ENCODE measurements at places on chromosomes 12 and 14.

DNA sequence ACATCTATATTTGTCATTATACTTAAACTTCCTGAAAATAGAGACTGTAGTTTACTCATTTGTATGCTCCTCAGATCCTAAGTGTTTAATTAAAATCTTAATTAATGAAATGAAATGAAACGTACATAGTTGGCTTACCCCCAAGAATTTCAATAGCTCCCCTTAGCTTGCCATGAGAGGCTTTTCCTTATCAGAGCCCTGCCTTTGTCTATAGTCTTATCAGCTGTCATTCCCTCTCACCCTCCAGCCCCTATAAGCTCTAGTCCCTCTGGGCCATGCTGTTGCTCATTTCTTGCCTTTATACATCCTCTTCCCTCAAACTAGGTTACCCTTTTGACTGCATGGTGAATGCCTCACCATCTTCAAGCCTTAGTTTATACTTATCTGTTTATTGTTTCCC is 1.1 kb upstream of the RTRAF start:
- no peak for DNase-seq

- DNase-seq = no peak
Observed at GRCh38 chr14:41662780-41663472, 56.2 kb downstream of the LRFN5 start.

GRCh38 chr12:49416892-49417291 is 49.6 kb downstream of the SPATS2 start:
- no peak for DNase-seq

DNA sequence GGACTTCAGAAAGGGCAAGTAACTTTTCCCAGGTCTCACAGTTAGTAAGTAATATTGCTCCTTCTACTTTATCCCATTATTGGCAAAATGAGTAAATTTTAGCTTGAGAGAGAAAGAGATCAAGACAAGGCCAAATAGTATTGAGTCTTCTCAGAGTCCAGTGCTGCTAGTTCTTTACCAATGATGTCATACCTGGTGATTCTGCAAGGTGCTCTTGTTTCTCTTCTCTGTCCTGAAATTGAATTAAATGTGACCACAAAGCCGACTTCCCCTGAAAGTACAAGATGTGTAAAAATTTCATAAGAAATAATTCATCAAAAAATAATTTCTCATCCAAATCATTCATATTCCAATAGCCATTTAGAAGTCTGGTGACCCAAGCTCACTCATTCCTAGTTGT is 97.5 kb upstream of the SINHCAF start:
- no peak for DNase-seq

GRCh38 chr14:53458368-53458814 is 305.3 kb upstream of the DDHD1 start:
- no peak for DNase-seq

- no peak for DNase-seq
Observed at GRCh38 chr14:61645247-61645646, 50.1 kb upstream of the HIF1A start.

DNA sequence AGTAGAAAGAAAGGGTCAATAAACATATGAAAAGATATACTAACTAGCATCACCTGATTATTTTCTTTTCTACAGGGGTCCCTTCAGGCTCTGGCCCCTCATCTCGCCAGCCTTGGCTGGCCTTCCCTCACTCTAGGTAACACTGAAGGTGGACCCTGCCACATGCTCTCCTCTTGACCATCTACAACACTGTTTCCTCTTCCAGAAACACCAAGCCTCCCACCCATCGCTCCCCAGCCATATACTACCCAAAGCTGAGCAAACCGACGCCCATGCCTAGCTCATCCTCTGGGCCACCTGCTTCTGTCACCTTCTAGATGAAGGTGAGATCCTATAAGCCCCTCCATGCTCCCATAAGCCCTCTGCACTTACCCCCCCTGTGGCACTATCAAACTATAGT is 14.8 kb downstream of the ANAPC5 start:
- DNase-seq = no peak

DNA sequence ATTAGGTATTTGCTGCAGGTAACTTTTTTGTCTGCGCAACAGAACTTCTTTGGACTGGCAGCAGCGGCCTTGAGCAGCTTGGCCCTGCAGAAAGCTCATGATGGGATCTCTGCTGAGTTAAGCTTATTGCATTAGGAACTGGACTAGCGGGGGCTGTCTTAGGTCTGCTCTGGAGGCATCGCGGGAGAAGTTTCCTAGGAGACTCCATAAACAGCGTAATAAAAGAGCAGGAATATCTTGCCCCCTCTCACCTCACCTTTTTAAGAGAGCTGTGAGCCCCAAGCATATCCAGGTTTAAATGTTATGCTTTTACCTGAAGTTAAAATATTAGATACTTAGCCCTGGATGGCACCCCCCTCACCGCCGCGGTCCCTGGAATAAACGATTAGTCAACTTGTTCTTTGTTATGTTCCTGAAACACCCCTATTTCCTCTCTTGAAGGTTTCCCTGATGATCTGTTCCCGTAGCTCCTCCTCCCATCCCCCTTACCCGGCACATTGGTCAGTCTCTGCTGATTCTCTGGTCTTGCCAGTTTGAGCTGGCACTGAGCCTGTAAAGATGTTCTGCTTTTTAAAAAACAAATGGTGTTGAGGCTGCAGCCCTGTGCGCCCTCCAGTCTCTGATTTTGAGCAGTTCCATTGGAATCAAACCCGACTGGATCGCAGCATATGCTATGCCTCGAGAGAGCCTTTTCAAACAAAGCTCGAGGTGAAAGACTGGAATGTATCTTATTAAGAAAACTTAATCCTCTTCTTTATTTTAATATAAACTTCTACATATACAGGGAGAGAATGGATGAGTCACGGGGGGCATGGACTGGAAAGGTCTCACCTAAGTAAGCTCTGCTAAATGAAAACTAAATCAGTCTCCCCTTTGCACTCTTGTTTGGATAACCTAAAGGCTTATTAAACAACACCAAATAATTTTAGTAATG is 1.9 kb downstream of the MLXIP start:
- DNase-seq = no peak

DNA sequence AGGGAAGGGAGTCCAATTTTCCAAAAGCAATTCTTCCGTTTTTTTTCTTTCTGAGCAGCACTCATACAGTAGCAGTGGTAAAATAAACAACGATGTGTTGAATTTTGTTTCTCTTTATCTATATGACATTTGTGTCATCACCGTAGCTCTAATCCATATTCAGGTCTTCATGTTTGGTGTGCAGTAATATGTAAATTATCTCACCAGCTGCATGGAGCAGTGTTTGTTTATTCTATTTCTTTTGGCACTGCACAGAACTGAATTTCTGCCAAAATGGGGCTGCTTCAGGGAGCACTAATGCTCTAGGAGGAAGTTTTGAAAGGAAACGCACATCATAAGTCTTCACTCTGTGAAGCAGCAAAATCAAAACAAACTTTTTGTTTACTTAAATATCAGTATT is 130.0 kb upstream of the NPAS3 start:
- no peak for DNase-seq

DNA sequence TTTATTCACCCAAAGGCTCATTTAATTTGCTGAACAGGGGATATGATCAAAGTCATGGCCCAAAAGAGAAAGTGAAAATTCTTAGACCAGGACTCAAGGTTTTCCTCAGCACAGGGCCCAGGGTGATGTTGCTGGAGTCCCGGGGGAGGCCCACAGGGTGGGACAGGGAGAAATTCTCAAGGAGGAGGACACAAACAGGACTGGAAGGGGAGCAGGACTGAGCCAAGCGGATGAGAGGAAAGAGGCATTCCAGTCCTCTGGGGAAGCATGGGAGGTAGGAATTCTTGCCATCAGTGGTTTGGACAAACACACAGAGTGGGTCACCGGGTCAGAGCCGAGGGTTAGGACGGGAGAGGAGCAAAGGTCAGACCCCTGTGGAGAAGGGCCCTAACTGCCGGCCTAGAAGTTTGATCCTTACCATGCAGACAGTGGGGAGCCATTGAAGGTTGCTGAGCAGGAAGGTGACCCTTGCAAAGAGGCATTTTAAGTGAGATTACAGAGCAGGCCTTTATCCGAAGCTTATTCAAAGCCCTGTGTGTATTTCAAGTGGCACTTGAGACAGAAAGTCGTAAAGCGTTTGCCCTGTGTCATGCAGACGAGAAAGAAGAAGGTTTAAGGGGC is 68.4 kb upstream of the PTGR2 start:
- peak; percentile 48 for DNase-seq

DNA sequence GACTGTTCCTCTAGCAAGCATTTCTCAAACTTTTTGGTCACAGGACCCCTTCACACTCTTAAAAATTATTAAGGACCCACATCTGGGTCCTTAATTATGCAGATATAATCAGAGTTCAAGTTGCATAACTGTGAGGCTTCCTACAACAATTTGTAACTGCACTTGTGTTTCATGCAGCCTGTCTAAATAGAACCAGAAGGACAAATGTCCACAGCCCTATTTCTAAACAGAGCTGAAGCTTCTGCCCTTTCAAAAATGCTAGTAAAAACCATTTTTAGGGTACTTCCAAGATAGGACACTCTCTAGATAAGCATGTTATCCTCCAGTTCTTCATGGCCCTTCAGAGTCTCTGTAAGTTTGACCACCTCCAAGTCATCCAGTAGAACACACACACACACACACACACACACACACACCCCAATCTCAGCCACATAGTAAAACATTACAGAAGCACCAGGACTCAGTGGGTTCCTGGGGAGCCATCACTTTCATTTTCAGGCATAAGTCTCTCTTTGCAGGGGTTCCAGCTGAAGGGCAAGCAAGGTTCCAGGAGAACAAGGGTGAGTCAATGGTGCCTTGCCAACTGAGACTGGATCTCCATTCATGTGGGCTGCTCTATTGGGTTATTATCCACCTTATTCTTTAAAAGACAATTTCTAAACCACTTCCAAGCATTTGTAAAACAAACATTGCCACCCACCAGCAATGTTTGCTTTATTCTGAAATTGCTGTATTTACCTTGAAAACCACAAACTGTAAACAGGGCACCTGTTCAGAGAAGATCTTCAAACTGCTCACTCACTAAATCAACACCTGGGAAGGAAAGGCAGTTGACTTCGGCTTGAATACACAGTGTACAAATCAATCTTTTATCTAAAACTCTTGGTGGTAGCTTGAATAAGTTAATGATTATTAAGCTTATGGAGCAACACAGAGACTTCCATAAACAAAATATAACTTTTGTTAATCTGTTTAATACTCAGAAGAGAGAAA is 64.1 kb downstream of the ITPR2 start:
- no peak for DNase-seq

DNA sequence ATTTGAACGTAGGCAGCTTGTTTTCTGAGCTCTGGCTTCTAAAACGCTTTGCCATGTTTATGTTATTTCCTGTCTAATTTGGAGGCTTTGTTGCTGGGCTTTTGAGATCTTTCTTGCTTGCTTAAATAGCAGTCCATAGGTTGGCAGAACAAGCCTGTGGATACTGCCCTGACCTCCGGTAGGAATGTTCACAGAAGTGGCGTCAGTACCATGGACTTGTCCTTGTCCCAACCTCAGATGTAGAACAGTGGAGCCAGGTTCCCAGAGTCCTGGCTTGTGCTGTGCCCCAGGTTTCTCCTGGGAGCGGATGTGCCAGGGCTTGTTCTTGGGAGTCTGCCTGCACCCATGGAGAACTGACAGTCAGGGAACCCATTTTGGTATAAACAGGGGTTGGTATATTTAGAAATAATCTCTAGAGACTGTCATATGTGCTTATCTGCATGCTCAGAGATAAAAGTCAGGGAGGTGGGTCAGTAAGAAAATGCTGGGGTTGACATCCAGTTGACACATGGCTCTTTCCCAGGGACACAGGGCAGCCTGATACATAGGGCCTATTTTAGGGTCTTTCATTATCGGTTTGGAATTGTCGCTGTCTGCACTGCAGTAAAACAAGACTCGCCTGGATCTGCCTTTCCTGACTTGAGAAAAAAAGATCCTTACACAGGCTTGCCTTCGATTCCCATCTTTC is 22.9 kb downstream of the CACNA1C start:
- no peak for DNase-seq

- no peak for DNase-seq
Observed at GRCh38 chr14:99936056-99936455, 129.2 kb upstream of the EVL start.

GRCh38 chr14:90255871-90256270 is 482 bp upstream of the PSMC1 start:
- no peak for DNase-seq

DNA sequence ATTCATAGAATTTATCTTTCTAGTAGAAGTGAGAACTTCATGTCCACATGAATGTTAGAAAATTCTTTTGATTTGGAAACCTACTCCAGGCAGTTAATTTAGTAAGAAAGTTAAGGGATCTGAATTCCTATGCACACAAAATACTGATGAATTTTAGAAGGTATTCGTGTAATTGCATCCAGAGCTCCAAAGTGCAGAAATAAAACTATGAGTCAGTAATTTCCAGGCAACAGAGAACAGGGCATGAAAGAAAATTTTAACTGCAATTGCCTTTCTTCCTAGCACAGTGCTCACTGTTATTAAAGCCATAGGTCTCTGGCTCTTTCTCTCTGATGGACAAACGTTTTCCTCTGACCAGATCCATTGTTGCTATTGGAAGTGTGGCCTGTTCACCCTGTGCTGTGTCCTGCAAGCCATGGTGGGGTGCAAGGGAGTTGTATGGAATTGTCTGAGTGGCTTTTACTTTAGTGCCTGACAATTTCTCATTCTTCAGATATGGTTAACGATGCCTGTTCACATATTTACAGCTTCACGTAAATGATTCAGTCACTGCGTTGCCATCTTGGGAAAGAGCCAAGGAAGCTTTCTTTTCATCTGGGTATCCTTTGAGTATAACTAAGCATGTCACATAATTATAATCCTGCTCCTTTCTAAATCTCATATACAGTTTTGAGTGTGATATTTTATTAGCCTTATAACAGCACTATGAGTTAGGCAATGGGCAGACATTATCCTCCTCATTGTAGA is 145.1 kb downstream of the ACSS3 start:
- no peak for DNase-seq

GRCh38 chr14:22557846-22558220 is 31.2 kb downstream of the DAD1 start:
- no peak for DNase-seq

GRCh38 chr12:75790219-75790618 is 241.4 kb downstream of the PHLDA1 start:
- DNase-seq = no peak

DNA sequence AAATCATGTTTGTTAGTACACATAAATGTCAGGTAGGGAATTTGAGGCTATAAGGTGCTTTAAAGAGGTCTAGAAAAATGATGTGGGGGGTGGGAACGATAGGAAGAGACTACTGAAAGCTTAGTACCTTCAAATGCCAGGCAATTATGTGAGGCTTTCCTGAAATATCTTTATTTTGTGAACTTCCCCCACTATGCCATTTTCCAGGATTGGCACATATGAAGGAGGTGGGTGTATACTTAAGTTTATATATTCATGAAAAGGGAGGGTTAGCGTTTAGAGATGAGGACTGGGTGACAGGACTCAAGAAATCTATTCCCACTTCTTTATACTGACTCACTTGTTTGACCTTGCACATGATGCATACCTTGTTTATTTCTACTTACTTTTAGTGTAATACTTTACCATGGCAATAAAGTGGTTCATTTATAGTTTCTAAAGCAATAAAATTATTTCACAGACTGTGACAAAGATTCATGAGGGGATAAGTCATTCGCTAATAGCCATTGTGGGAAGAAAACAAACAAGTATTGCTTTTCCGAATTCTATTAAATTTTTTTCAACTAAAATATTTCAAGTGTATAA is 77.1 kb downstream of the PLEKHA5 start:
- DNase-seq = no peak

- no peak for DNase-seq
Observed at GRCh38 chr12:128861226-128862016, 8.1 kb downstream of the GLT1D1 start.

All from HuH-7.5 (cell line).